Suppressor macrophage (primary cell): ENCODE measurements at places on chromosomes 12 and 14.

- DNase-seq: no peak
Observed at GRCh38 chr14:101947577-101947903, 16.8 kb upstream of the DYNC1H1 start.

DNA sequence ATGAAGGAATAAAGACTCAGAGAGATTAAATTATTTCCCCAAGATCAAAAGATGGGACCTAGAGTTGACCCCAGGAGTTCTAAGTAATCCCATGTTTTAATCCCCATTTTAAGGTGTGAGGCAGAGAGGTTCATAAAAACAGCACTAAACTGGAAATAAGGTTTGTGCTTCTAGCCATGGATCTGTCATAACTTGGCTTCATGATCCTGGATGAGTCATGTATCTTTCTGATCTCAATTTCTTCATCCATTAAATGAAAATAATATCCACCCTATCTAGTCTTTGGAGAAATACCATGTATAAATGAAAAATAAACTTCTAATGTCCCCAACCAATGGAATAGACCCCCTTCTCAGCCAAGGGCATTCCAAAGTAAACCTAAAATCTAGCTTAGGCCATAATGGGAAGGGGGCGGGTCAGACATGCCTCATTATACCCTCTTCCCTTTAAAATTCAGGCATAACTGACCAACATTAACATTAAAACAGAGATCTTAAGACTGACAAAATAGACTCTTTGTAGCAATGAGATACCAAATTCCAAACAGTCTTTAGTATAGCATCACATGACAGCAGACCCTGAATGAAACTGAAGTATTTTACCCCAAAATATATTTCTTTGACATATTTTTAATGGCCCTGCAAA, 47.8 kb downstream of the SLC41A2 start:
- DNase-seq: no peak

GRCh38 chr14:90297876-90298629, 33.7 kb downstream of the NRDE2 start:
- peak; percentile 41 for DNase-seq

DNA sequence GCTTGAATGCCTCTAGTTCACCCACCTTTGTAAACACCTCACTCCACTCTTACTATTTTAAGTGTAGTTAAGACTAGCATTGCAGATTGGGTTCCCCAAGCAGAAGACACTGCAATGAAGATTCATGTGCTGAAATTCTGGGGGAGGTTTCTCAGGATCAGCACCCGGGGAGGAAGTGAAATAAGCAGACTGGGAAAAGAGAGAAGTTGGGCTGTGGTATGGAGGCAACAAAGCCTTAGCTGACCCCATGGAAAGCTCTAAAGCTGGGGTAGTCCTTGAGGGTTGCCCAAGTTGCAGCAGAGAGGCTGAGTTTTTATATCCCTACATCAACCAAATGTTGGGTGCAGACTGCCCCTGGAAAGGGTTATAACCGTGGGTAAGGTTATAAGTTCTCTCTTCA, 23.9 kb upstream of the IGF1 start:
- DNase-seq: peak; percentile 78
